ENCODE measurements at places on chromosomes 7 and 10.
A peak's percentile ranks its signal among the peaks of the same experiment; 100 is the strongest.

DNA sequence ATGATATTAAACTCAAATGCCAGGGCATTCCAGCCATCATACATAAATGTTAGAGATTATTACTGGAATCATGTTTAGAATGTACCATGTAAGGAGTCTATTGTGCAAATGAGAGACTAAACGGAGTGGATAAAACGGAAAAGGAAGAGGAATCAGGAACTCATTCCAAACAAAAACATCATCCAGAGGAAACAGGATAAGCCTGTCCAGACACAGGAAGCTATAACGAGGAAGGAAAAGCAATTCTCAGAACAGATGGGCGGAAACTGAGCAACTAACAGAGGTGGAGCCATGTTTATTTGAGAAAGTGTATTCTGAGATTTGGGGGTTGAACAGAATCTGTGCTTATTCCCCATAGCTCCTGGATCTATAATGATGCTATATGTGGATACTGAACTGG, 52.3 kb upstream of the TRIM24 start:
- peak; percentile 32 for DNase-seq

DNA sequence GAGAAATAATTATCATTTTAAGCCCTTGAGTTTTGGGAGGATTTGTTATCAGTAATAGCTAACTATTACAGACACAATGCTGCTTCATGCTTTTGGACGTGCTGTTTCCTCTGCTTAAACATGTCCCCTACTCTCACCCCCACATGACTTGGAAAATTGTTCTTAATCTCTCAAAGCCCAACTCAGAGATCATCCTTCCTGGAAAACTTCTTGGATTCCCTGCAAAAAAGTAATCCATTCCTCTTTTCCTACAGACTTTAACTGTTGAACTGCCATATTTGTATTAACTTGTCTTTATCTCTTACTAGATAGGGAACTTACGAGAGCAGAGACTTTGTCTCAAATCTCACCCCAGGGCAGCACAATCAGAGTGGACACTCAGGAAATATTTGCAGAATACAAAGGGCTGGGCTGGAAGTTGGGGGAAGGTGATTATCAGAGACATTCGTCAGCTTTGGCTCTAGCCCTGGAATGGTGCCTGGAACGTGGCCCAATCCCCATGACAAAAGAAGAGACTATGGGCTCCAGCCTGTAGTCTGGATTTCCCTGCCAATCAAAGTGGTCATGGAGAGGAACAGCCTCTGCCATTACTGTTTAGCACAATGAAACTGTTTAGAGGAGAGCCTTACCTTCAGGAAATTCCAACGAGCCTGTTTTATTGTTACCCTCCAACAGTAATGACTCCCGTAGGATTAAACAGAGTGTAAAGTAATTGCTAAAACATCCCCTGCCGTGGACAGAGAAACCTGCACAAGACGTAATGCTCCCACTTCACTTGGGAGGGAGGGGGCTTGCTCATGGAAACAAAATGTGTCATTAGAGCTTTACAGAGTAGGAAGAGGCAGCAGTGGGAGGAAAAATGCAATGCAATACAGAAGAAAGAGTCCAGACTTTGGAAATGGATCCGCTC, 140.4 kb upstream of the AUTS2 start:
- no peak for DNase-seq

DNA sequence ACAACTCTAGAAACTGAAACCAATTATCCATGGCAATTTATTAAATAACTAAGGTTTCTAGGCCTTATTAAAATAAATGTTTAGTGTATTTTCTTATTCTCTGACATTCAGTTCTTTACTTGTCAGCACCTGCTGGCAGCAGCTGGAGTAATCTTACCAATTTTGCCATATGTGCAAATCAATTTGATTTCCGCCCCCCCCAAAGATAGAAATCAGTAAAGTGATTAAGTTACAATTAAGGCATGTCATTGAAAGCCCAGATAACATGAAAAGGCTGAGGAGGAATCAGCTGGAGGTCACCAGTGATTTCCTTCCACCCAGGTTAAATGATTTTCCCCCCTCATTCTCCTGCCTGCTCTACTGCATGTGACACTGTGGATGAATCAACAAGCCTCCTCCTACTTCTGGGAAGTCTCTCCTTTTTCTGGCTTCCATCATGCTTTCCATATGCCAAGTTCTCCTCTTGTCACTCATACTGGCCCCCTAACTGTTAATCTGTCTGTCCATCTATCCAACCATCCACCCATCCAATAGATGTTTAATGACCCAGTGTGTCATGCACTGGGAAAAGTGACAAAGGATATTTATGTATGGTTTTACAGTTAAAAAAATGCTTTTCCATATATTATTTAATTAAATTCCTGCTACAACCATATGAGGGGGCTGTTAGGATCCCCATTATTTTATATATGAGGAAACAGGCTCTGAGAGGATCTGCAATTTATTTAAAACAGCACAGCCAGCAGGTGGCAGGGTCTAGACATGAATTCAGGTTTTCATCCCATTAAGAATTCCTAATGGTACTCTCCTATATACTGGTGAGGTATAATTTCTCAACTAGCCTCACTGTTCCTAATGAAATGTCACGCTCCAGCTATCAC, 116.5 kb downstream of the ATXN7L1 start:
- DNase-seq, result peak; percentile 54

DNA sequence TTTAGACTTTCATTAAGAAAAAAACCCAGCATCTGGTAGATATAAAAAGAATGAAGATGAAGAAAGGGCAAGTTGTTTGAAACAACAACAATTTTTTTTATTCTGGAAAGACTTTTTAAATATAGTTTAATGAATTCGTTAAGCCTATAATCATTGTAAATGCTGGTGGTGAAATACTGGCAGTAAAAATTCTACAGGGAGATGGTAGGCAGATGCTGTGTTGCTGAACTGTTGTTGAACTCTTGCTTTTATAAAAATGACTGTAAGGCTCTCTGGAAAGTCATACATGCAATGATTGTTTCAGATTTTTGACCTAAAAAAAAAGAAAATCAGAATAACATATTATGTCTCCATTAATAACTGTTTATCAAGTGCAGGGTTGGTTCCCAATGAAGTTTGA, 39.0 kb downstream of the SCIN start:
- DNase-seq, result no peak
